ENCODE measurements at places on chromosomes 6 and 20.

DNA sequence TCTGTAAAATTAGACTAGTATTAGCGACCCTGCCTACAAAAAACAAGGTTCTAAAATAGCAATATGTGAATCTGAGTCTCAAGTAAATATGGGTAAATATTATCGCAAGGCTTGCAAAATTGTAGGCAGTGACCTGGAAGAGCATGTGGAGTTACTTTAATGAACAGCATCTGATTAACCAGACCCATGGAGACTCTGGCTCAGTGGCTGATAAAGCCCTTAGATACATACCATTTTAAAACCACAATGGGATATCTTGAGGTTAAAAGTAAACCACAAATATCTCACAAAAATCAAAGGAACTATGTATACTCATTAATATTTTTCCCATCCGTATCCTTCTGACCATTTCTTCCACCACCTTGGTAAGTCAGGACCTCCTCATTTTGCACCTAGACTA lies 187.0 kb downstream of the MTFR2 start:
- DNase-seq: no peak

DNA sequence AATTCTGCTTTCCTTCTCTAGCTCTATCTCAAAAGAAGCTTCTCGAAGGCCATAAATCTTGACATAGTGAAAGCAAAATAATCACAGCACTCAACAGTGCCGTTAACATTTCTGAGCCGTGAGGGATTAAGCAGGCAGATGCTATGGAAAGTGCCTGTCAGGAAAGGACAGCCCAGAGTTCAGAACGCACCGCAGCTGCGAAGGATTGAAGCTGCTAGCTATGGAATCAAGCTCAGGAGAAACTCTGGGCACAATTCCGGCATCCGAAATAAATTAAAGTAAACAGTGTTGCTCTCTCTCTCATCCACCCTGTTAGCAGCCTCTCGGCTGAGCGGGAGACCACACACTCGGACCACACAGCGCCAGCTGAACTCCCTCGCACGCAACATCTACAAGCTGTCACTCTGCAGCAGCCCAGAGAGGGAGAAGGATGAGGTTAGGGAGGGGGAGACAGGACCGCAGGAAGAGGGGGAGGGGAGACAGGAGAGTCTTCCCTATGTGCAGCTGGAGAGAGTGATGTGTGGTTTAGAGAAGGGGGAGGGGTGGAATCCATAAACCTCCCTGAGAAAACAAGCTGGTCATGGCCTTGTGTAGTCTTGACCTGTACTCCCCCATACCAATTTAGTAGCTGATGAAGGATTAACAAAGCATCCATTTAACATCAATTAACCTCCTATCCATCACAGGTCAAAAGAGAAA lies 9.0 kb downstream of the EXOC2 start:
- DNase-seq: no peak

GRCh38 chr6:73640179-73640750 lies 13.5 kb downstream of the SLC17A5 start:
- DNase-seq: no peak

DNA sequence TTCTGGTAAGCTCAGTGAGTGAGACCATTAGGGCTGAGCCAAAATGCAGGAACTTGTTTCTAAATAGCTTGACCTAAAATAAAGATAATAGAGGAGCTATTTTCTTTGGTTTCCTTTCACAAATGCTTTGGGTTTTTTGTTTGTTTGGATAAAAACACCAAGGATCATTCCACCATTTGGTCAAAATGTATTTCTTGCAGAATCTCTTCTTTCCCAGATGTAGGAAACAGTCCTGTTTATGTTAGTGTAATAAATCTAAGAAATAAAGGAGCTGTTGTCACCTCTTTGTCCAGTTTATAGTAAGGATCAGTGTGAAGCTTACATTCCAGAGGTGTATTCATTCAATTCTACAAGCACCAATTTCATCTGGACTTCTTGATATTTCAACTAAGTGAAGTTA lies 297.8 kb downstream of the GJA1 start:
- no peak for DNase-seq

DNA sequence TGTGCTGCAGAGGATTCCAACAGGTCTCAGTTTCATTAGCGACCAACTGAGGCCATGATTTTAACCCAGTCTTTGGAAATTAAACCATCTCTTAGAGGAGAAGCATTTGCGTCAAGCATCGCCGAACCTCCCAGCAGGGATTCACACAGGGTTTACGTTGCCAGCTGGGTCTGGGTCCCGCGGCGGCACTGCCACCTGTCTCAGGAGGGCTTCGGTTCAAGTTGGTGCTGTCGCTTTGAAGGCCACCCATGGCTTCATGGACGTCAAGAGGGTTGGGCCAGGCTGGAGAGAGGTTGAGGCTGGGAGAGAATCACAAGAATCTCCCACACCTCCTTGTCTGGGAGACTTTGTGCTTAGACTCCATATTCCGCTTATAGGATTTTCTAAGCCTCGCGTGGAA lies 43.0 kb upstream of the FRMD1 start:
- no peak for DNase-seq

Data from epithelial cell of proximal tubule (primary cell).